ENCODE measurements at places on chromosomes 1 and 21. TPM values are rescaled to one million over a fixed set of nuclear protein-coding genes. Genes with fewer than 3 reads are reported as not detected.

ADIPOR1 gene
- total RNA-seq = 119 TPM

ERG gene
- total RNA-seq = 26.1 TPM

DNA sequence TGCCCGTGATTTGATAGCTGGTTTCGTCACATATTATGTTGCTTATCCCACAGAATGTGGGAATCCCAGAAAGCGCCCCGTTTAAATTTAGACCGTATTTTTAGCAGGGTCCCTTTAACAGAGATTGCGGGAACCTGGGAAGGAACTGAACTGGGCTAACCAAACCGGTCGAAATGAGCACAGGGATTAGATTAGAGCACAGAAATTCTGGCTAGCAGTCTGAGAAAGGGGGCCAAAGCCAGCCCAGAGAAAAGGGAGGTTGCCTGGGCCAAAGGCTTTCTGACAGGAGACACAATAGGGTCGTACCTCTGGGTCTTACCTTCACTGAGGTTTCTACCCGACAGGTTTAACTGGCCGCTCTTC is 327 bp downstream of the LRRC40 start:
- H3K36me3 ChIP-seq = no peaks in the 10 kb centered on the region

DNA sequence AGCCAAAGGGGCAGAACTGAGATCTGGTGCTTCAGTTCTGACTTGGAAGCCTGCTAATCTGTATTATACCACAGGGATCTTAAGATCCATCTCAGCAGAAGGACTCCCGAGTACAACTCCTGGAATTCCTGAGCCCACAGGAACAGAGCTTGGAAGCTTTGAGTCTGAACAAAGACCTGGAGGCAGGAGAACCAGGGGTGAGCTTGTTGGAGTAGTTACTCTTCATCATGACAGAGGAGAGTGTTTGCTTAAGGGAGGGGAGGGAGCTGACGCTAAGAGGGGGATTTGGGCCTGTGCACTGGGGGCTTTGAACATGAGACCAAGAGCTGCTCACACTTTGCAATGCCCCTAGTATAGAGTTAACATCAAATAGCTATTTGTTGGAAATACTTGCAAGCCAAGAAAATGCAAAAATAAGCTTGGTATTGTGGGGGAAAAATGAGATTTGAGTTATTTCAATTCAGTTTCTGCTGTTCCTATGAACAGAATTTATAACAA is 41.1 kb upstream of the TRABD2B start:
- no peak overlapping the region for H3K4me3 ChIP-seq
- H3K27me3 ChIP-seq = no peaks in the 10 kb centered on the region
- H3K4me1 ChIP-seq = peaks cover 23% of the 10 kb centered on the region
- no peak overlapping the region for H3K27ac ChIP-seq
- H3K36me3 ChIP-seq = no peaks in the 10 kb centered on the region

- DNase-seq = peak; percentile 85
- no peaks in the 10 kb centered on the region for H3K27me3 ChIP-seq
- peaks cover 18% of the 10 kb centered on the region for H3K4me1 ChIP-seq
- H3K4me3 ChIP-seq = no peak overlapping the region
Measured at GRCh38 chr1:178371235-178371634, 125.5 kb downstream of the CLEC20A start.

DNA sequence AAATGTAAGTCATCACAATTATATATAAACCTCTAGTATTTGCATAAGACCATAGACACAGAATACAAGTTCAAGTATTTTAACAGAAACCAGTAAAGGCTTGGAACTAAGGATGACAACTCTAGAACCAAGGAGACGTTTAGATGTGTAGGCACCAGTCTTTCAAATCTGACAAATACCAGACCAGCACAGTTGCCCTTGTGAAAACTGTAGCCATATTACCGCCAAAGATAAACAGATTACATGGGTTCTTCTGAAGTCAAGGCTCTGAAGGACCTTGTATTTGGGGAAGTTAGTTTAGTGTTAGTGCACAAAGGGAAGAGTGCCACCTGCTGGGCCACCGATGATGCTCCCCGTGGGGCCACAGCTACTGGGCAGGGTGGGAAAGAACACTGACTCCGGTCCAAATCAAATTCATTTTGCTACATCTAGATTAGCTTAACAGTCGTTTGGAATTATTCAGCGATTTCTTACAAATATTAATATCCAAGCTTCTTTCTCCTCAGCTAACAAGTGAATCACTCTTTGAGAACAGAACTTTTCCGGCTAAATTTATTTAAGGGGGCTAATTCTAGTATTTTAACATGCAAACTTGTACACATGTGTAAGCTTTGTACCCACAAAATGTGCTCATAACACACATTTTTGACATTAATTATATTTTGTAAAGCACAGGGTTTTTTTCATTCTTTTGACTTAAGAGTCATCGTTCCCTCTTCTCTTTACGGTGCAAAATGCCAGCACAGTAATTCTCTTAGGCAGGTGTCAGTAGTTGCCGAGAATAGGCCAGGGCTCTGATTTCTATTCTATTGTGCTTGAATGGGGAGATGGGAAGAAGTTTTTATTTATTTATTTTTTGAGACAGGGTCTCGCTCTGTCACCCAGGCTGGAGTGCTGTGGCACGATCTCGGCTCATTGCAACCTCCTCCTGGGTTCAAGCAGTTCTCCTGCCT is 8.0 kb upstream of the NIBAN1 start:
- peak; percentile 50 for DNase-seq
- no peaks in the 10 kb centered on the region for H3K36me3 ChIP-seq
- H3K4me3 ChIP-seq = no peak overlapping the region
- no peak overlapping the region for H3K27ac ChIP-seq
- no peaks in the 10 kb centered on the region for H3K4me1 ChIP-seq

GRCh38 chr1:90876101-90876500 is 145.7 kb downstream of the ZNF644 start:
- H3K4me3 ChIP-seq = no peak overlapping the region
- no peaks in the 10 kb centered on the region for H3K27me3 ChIP-seq
- no peak for DNase-seq
- H3K36me3 ChIP-seq = no peaks in the 10 kb centered on the region

DNA sequence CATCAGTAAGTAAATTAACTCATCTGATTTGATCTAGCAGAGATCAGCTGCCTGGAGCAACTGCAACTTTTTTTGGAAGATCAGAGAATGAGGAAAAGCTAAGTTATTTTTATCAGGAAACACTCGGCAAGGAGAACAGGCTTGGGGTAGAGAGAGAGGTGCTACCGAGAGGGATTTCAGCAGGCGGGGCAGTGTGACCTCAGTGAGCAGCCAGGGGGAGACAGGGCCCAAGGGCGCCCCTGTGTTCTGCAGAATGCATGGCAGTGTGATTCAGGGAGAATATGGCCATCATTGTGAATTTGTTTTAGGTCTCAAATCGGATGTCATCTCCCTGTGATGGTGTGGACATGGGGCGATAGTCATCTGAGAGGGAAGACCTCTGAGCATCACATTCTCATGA is 484.1 kb upstream of the VAMP3 start:
- H3K4me3 ChIP-seq = no peak overlapping the region
- no peaks in the 10 kb centered on the region for H3K27me3 ChIP-seq
- no peak for DNase-seq
- no peak overlapping the region for H3K27ac ChIP-seq
- no peaks in the 10 kb centered on the region for H3K36me3 ChIP-seq
- H3K4me1 ChIP-seq = no peaks in the 10 kb centered on the region

- H3K4me1 ChIP-seq = no peaks in the 10 kb centered on the region
- DNase-seq = no peak
Measured at GRCh38 chr1:8321612-8322011, 3.7 kb downstream of the SLC45A1 start.

DNA sequence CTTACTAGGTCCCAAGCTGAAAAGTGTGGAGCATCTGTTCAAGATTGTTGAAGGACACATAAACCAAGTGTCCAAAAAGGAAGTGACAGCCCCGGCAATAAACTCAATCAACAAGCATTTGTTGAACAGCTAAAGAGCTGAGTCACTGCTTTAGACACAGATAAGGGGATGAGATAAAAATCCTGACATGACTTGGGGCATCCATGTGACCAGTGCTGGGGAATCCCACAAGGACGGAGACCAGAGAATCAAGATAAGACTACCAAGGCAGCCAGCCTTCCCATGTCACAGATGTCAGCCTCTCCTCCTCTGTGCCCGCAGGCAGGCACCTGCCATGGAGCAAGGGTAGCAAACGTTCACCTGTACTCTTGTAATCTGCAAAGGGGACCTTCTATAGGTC is 118.6 kb upstream of the KAZN start:
- no peak overlapping the region for H3K4me3 ChIP-seq
- no peaks in the 10 kb centered on the region for H3K27me3 ChIP-seq
- H3K27ac ChIP-seq = no peak overlapping the region
- DNase-seq = no peak
- H3K4me1 ChIP-seq = no peaks in the 10 kb centered on the region
- H3K36me3 ChIP-seq = no peaks in the 10 kb centered on the region

GRCh38 chr1:203871114-203871880 is 9.9 kb downstream of the SNRPE start:
- peak; percentile 87 for DNase-seq
- peaks cover 11% of the 10 kb centered on the region for H3K36me3 ChIP-seq
- no peaks in the 10 kb centered on the region for H3K27me3 ChIP-seq
- no peak overlapping the region for H3K27ac ChIP-seq
- no peak overlapping the region for H3K4me3 ChIP-seq

GRCh38 chr1:36522021-36522420 is 39.3 kb upstream of the CSF3R start:
- H3K4me1 ChIP-seq = no peaks in the 10 kb centered on the region
- H3K27me3 ChIP-seq = no peaks in the 10 kb centered on the region
- no peaks in the 10 kb centered on the region for H3K36me3 ChIP-seq
- no peak overlapping the region for H3K4me3 ChIP-seq

DNA sequence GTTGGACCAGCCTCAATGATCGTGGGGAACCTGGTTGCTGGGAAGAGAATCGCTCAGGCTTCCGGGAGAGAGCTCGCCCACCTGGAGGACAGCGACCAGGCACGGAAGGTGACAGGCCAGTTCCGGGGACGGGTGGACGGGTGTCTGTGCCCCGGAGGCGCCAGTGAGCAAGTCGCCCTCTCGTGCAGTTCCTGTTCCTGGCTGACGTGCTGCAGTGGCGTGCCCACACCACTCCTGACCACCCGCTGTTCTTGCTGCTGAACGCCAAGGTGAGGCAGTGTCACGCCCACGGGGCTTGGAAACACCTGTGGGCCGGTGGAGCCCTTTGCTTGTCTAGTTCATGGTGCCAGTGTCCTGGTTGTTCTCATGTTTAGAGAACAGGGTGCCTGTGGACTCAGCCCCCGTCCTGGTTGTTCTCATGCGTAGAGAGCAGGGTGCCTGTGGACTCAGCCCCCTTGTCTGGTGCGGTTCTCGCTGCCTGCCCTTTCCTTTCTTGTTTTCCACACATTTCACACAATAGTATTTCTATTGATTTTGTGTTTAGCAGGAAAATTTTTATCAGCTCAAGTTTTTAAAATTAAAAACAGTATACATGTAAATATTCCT is 53.1 kb downstream of the S100B start:
- H3K27ac ChIP-seq = peak overlapping the region; percentile 70
- H3K4me3 ChIP-seq = no peak overlapping the region
- H3K4me1 ChIP-seq = no peaks in the 10 kb centered on the region
- peaks cover 38% of the 10 kb centered on the region for H3K36me3 ChIP-seq
- H3K27me3 ChIP-seq = no peaks in the 10 kb centered on the region

- H3K36me3 ChIP-seq = no peaks in the 10 kb centered on the region
- no peak overlapping the region for H3K27ac ChIP-seq
- DNase-seq = no peak
- H3K27me3 ChIP-seq = no peaks in the 10 kb centered on the region
- no peak overlapping the region for H3K4me3 ChIP-seq
Measured at GRCh38 chr21:44758141-44758561, 43.5 kb downstream of the UBE2G2 start.
